ENCODE measurements at places on chromosomes 4 and X. TPM values are rescaled to one million over a fixed set of nuclear protein-coding genes. Genes with fewer than 3 reads are reported as not detected.

Gene HAUS7
- 101 TPM for total RNA-seq

DNA sequence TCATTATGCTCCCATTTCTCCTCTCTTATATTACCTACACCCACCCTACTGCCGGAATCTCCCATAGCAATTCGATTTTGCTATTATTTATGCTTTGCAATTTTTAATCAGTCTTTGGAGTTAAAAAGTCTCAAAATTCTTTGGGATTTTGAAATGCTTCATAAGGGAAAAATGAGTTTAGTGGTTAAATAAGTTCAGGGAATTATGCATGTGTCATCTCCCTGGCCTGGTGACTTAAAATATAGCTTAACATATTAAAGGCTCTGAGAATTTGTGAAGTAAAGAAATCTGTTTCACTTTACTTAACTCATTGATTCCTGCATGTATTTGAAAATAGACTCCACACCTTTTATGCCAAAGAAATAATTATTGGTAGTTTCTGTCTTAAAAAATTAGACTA is 185.1 kb upstream of the DIPK2B start:
- no peak for DNase-seq

- DNase-seq, result no peak
These were observed 146.2 kb downstream of the PRSS12 start for GRCh38 chr4:118206627-118207026.

DNA sequence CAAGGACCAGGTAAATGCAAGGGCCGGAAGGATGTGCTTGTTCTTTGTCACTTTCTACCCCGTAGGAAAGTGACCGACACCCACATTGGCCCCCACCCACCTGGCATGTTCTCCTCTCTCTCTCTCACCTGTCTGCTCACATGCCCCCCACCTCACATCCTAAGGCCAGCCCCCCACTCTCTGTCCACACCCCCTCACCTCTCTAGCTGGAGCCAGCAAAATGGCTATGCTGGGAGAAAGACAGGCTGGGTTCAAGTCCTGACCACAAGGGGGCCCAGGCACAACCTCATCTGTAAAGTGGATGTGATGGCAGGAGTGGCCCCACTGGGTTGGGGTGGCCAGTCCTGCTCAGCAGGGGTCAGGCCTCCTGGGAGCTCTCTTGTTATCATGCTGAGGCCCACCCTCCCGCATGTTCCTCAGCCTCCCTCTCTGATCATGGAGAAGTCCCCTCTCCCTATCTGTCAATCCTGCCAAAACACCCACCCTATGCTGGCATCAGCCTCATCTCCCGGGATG is 1.7 kb upstream of the PPP2R2C start:
- no peak for DNase-seq

- no peak for DNase-seq
These were observed 313.8 kb downstream of the CAMK2D start for GRCh38 chr4:113447769-113448168.

DNA sequence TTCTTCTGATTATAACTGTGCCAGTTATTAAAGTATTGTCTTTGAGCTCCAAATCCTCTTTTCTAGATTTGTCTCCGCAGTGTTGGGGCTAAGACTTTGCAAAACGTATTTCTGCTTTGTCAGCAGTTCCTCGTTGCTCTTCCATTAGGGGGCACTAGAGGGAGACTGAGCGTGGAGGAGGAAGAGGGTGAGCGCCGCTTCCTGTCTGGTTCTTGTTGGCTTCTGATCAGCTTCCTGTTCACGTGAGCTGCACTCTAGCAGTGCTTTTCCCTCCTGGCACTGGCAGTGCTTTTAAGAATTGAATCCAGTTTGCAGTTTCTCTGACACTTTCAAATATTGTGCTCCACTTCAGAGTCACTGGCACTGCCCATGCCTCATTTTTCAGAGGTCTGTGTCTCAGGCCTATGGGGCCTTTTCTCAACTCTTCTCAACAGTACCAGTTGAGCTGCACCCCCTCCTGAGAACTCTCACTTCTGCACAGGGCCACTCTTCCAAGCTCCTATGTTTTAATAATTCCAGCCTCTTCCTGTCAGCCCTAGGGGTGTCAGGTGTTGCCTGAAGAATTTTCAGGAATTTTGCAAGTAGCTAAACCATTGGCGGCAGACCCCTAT is 54.4 kb upstream of the LCORL start:
- peak; percentile 4 for DNase-seq

Gene GPR34
- not detected for total RNA-seq

Data from MG63 (cell line).